NK-92 treated with Interleukin-12 subunit alpha and Interleukin-12 subunit beta, amount 100 ng/mL, for 24 hours (cell line): ENCODE measurements at places on chromosomes 16 and 17.

DNA sequence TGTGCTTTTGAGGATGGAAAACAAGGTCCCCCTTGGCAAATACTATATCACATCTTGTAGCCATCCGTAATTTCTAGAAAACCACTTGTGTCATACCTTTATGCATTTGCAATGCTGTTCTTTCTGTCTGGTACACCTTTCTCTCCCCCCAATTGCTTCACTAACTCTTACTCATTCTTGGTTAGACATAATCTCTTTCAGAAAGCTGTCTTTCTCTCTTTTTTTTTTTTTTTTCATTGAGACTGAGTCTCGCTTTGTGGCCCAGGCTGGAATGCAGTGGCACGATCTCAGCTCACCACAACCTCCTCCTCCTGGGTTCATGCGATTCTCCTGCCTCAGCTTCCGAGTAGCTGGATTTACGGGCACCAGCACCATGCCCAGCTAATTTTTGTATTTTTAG is 94.9 kb upstream of the C17orf78 start:
- DNase-seq, result no peak

GRCh38 chr16:24969071-24969470 is 46.1 kb downstream of the ARHGAP17 start:
- DNase-seq, result no peak

GRCh38 chr17:78237401-78238012 is 6.1 kb downstream of the TMEM235 start:
- no peak for DNase-seq

DNA sequence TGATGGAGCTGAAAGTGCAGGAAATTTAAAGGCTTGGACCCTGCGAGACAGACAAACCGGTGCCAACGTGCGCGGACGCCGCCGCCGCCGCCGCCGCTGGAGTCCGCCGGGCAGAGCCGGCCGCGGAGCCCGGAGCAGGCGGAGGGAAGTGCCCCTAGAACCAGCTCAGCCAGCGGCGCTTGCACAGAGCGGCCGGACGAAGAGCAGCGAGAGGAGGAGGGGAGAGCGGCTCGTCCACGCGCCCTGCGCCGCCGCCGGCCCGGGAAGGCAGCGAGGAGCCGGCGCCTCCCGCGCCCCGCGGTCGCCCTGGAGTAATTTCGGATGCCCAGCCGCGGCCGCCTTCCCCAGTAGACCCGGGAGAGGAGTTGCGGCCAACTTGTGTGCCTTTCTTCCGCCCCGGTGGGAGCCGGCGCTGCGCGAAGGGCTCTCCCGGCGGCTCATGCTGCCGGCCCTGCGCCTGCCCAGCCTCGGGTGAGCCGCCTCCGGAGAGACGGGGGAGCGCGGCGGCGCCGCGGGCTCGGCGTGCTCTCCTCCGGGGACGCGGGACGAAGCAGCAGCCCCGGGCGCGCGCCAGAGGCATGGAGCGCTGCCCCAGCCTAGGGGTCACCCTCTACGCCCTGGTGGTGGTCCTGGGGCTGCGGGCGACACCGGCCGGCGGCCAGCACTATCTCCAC is at the start of gene NOG:
Gene NOG, plus strand, starts transcription at position 54 of the 674 bp plus-strand sequence. Its CDS starts 525 bp downstream, at position 579.
- no peak for DNase-seq

- DNase-seq, result no peak
These were observed 1.0 kb upstream of the SIRT7 start for GRCh38 chr17:81918832-81919545.

- DNase-seq, result no peak
These were observed 148.7 kb upstream of the ZFHX3 start for GRCh38 chr16:73196670-73197069.

DNA sequence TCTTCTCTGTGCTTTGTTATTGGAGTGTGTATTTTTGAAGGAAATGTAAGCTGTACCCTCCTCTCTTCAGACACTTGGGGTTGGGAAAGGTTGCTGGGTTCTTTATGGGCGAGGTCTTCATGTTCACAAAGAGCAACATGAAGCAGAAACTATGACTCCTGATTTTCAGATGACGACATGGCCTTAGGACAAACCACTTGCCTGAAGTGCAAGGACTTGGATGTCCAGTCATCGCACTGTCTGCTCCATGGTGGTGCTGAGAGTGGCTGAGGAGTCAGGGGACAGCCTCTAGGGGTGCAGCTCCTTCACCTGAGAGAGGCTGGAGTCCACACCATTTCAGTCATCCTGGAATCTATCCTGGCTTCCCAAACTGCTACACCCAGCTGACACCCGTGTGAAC is 183.9 kb upstream of the CDH5 start:
- DNase-seq, result no peak

GRCh38 chr17:40056379-40057015 is 2.3 kb upstream of the MED24 start:
- DNase-seq, result no peak
